ENCODE measurements at places on chromosomes 7 and 10.

DNA sequence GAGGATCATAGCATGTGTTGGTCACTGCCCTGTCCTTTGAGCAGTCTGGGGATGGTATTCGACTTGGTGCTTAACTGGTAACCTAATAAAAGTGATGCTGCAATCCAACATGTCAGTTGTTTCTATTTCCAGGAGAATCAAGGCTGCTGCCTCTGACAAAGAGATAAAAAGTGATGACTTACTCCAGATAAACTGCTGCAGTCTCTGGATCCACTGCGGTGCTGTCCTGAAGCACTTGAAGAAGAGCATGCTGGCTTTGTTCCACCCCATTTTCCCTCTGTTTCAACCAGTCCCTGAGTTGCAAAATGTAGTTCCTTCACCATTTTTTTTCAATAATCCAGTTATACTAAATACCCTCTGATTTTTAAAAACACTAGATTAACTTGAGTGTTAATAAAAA is 403.5 kb upstream of the ANKRD30A start:
- no peak for DNase-seq

DNA sequence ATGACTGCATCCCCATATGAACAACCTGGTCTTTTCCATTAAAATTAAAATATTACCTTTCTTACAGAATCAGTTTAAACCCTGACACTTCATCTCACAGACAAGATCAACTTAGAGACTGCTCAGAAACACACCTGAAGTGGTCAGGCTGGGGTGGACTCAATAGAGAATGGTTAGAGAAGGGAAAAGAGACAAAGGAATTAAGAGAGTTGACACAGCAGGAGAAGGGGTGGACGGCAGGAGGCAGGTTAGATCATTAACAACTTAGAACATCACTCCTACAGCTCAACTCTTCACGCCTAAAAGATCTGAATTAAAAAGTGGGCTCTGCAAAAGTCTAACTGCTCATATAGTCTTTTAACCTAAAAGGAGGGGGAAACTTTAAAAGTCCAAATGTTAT is 157.7 kb upstream of the COL1A2 start:
- no peak for DNase-seq

DNA sequence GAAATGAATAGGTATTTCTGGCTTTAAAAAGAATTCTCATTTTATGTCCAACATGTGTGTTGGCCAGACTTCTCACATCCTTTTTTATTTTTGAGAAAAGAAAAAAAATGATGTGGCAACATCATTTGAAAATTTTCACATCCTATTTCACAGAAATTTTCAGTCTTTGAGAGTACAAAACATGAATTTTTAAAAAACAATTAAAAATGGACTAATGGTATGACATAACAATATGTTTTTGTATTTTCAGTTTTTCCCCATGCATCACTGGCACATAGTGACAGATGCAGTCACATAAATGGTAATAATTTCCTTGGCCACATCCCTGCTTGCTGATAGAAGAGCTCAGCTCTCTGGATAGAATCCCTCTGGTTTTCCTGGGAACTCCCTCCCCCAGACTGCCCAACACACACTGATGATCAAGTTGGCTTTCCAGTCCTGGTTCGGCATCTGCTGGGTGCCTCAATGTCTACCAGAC is 188.5 kb upstream of the AGR3 start:
- no peak for DNase-seq

GRCh38 chr7:138519061-138519798 is 59.2 kb downstream of the TRIM24 start:
- DNase-seq = no peak

GRCh38 chr7:46494441-46494840 is 573.4 kb upstream of the IGFBP3 start:
- no peak for DNase-seq

- no peak for DNase-seq
These were observed 1.2 kb downstream of the MCU start for GRCh38 chr10:72692994-72693781.

GRCh38 chr7:112173568-112173905 is 32.7 kb downstream of the DOCK4 start:
- no peak for DNase-seq

- no peak for DNase-seq
These were observed 275.7 kb upstream of the FZD1 start for GRCh38 chr7:90988516-90988915.

DNA sequence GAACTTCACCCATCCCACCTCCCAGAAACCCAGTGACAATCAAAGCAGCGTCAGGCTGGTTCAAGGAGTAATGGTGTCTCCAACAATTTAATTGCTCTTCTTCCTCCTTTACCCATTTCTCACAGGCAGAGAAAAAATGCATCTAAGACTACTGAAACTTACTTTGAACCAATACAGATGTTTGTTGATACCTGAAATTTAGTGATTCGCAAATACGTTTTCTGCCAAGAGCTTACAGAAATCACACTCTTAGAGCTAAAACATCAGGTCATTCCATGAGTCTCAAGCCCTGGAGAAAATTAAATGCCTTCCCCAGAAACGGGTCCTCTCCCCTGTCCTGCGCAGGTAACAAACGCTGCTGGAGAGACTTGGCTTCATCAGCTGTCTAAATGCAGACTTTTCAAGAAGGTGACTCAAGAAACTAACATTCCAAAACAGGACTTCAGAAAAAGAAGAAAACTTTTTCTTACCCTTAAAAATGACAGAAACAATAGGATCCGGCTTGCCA is 443 bp downstream of the MYOF start:
- DNase-seq = no peak

DNA sequence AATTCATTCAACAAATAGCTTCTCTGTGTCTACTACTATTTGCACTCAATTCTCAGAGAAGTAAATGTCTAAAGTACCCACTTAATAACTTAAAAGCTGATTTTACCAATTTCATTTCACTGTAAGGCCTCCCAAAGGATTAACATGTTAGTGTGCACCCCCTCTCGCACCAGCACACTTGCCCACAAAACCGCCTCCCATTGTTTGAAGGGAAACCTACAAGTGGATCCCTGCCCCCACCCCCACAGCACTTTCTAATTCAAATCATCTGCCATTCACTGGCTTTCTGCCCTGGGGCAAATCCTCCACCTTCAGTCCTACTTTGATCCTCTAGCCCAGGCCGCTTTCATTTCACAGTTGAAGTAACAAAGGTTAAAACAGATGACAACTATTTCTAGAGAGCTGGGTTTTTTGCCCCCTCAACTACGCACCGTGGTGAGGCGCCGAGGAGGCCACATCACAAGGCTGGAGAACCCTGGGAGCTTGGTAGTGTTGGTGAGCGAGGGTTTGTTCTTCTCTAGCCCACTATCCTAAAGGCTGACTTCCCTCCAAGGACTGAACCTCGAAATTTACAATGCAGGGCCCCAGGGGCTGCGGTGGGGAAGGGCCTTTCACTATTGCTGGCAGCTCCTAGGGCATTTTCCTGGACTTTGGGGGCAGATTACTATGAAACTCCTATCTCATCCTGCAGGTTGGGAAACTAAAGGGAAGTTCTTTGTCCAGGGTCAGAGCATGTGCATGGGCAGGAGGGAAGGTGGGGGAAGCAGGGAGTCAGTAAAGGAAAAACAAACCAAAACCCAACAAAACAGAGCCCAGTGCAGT is 517.4 kb upstream of the ZMIZ1 start:
- DNase-seq = no peak

DNA sequence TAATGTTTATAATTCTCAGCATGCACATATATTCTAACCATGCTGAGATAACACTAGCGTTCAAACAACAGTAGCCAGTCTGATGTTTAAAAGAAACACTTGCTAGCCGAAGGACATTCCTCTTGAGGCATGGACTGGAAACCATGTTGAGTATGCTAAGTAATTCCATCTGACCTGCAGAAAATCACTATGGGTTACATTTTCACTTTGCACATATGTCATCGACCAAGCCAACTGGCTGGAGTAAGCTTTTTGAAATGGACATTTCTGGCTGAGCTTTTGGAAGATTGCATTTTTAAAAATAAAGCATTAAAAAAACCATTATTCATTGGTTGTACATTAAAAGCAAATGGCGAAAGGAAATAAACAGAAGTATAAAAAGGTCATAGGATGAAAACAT is 88.2 kb downstream of the BBS9 start:
- no peak for DNase-seq

DNA sequence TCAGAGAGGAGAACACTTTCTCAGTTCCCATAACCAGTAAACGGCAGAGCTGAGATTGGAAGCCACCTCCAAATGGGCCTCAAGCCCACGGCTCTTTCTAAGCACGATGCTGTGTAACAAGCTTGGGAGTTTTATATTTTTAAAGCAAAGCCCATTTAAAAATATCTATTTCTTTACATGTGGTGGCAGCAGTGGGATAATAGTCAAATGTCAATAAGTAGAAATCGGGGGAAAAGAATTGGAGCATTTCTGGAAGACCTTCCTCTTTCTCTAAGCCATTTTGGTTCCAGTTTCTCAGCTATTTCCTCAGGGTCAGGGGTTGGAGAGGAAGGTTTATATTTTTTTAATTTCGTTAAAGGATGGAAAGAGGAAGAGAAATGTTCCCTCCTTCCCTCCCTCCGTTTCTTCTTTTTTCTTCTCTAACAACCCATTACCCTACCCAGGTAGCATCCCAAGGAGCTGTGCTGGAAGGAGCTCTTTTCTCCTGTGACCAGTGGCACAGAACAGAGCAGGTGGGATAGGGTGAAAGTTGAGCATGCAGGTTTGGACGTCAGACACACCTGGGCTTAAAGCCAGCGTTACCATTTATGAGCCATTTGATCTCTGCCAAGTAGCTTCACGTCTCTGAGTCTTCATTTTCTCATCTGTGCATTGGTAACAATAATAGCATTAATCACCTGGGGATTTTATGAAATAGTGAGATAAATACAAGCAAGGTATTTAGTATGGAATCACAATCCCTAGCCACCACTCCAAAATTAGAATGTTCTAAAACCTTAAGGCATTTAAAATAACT is 515.7 kb downstream of the RPS24 start:
- no peak for DNase-seq

DNA sequence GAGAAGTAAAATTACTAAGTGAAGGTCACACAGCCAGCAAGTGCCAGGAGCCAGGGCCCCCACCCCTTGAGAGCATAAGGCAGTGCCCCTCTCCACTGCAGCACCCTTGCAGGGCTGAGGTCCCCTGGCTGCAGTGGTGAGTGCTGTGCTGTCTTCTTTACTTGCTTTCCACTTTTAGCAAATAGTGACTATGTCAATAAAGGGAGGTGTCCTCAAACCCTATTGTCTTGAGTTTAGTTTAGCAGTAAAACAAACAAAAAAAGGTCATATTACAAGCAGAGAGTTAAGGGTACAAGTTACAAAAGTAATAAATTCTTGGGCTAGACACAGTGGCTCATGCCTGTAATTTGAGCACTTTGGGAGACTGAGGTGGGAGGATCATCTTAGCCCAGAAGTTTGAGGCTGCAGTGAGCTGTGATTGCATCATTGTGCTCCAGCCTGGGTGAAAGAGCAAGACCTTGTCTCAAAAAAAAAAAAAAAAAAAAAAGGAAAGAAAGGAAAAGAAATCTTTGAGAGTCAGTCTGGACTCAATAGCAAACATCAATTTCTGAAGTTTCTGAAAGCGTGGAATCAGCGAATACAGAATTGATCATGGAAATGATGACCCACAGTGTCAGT is 39.0 kb upstream of the KIF5B start:
- DNase-seq = no peak

DNA sequence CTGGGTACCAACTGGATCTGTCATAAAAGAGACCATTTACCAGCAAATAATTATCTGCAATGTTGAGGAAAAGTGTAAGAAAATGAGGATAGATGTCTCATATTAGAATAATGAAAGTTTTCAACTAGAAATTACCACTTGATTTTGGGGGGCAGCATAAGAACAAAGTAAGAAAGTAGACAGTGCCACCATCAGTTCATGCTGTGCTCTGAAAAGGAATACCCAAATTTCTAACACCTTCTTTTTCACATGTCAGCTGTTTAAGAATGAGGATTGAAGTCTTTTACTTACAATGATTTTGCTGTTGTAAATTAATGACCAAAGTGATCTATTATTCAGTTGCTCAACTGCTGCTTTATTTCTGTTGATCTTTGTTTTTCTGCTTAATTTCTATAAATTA is 578.3 kb downstream of the ETV1 start:
- no peak for DNase-seq

DNA sequence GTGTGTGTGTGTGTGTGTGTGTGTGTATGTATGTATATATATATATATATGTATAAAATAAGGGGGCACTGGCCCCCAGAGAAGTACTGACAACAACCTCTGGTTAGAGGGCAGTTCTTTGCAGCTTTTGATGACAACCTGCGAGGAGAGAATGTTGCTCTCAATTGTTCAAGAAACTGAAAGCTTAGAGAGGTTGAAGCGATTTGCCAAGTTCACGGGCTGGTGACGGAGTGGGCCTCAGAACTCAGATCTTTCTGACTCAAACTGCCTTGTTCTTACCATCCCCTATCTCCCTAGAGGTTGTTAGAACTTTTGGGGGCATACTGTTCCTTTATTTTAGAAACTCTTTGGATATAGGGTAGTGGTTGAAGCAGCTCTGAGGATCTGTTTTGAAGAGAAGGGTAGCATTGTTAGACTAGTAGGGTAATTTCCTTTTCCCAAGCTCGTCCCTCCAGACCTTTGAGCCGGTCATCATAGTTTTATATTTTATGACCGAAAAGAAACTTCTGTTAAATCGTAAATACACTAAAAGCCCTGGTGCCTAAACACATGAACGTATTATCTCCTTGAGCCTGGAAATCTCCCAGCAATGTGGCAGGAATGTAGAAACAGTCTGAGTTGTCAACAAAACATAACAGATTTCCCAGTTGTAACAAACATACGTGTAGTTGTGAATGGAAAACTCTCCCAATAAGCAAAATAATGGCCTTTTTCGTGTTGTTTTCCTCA is 541.7 kb upstream of the GALNT17 start:
- no peak for DNase-seq

DNA sequence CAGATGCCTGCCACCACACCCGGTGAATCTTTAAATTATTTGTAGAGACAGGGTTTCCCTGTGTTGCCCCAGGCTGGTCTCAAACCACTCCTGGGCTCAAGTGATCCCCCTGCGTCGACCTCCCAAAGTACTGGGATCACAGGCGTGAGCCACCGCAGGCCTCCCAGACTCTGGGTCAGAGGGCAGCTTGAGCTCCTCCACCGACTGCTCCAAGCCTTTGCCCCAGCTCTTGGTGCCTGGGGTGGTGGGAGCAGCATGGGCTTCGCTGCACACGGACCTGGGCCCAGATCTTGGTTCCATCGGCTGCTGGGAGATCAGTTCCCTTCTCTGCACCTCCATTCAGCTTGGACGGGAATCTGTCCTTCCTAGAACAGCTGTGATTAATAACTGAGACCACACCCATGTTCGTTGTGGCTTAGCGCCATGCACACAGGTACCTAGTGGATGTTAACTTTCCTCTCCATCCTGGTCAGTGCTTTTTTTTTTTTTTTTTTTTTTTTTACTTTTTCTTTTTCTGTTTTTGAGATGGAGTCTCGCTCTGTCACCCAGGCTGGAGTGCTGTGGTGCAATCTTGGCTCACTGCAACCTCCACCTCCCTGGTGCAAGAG is 125.3 kb downstream of the CUX1 start:
- DNase-seq = no peak

- no peak for DNase-seq
These were observed 22.4 kb upstream of the TMEM236 start for GRCh38 chr10:17729630-17730029.
